Activated T-cell treated with anti-CD3 and anti-CD28 coated beads, Interleukin-2, amount 50 U/mL, for 1 hour (primary cell): ENCODE measurements at places on chromosomes 5 and 9.

- no peak for DNase-seq
These were observed 127.8 kb downstream of the ZNF354C start for GRCh38 chr5:179187681-179188575.

DNA sequence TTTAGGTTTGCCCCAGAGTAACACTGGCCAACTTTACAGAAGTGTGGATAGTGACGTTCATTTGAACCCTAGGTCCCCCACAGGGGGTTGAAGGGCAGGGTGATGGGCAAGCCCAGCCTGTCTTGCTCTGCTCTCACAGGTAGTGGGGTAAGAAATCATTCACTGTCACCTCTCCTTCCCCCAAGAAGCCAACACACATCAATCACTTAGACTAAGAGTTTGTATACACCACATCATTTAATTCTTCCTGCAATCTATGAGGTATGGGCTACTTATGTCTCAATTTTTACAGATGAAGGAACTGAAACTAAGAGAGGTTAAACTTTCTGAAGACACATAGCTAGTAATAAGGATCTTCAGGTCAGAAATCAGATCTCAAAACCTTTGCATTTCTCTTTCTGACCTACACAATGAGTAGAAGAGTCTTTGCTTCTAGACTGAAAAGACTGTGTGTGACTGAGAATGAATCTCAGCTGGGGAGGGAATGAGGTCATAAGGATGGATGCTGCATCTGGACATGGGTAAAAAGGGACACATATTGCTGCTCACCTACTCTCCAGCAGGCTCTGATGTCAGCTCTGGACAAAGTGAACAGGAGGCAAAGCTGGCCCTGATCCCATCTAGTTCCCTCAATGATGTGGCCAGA lies 81.0 kb upstream of the EQTN start:
- no peak for DNase-seq

DNA sequence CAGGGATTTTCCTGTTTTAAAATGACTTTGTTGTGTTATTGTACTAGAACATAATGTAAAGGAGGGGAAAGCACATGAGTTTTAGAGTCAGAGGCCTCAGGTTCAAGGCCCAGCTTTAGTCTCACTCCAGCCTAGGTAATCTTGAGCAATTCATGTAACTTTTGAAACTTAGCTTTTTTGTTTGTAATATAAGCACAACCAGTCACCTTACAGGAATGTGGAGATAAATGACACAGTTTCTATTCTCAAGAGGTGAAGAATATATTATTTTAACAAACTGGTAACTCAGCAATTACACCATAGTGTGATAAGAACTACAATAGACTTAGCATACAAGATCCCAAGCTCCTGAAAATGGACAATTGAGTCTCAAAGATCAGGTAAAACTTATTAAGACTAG lies 51.2 kb downstream of the ADAMTS19 start:
- DNase-seq: no peak

DNA sequence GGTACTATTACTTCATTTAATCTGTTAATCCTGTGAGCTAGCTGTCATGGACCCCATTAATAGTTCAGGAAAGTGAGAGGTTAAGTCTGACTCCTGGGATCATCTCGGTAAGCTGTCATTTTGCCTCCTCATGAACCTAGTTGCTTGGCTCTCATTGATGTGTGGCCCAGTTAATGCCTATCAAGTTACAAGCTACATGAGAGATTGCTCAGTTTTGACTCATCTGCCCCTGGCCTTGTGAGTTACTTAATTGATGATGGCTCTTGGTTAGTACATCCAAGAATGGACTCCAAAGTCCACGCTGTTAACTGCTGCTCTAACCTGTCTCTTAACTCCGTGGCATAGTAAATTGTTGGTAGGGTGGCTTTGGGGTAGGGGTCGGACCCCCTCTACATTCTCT lies 23.9 kb downstream of the LARP1 start:
- no peak for DNase-seq

GRCh38 chr5:114237766-114238165 lies 124.1 kb upstream of the KCNN2 start:
- no peak for DNase-seq

GRCh38 chr9:16563446-16563845 lies 307.0 kb downstream of the BNC2 start:
- DNase-seq: no peak

DNA sequence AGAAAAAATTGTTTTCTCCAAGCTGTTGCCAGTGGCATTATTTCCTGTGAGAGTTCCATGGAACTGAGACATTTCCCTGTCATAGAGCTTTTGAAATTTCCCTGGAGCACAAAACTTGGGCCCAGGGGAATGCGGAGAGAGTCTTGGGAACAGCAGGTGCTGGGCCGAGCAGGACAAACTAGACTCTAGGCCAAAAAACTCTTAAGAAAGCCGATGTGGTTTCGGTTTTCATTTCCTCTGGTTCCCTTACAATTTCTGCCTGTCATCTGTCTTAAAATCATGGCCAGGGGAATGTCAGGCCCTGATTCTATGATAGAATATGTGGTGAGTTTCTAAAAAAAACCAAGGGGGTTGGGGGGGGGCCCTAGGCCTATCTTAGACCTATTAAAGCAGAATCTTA lies 4.6 kb downstream of the SLC35A4 start:
- DNase-seq: no peak

DNA sequence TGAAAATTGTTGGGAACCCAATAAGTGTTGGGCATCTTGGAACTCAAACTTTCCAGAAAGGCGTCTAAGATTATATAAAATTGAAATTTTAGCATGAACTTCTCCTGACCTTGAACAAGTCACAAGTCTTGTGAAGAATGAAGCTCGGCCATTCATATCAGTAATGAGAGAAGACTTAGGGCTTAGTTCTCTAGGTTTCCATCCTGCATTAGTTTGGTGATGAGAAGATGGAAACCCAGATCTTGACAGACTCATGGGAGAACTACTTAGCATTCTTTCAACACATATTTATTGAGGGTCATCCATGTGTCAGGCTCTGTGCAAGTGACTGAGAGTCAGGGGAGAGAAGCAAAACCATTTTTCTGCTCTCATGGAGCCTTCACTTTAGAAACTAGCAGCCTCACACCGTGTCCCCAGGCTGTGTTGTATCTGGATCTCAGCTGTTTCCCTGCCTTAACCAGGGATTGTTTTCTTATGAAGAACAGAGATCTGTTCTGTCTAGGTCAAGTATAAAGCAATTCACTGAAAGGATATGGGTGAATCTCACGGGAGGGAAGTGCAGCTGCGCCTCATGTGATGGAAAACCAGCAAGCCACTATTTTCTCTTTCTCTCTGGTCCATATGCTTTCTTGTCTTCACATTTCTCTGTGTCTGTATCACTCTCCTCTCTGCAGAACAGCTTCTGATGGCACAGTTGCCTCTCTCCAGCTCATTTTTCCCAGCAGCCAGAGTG lies 3.4 kb downstream of the GARNL3 start:
- DNase-seq: no peak

- peak; percentile 67 for DNase-seq
These were observed at the start of gene TRAF1 for GRCh38 chr9:120926397-120926928. TSS of gene TRAF1 (minus strand) at chr9:120926796. CDS start at chr9:120926075, 721 bp downstream.
